ENCODE measurements at places on chromosomes 7 and 10.
A peak's percentile ranks its signal among the peaks of the same experiment; 100 is the strongest.

DNA sequence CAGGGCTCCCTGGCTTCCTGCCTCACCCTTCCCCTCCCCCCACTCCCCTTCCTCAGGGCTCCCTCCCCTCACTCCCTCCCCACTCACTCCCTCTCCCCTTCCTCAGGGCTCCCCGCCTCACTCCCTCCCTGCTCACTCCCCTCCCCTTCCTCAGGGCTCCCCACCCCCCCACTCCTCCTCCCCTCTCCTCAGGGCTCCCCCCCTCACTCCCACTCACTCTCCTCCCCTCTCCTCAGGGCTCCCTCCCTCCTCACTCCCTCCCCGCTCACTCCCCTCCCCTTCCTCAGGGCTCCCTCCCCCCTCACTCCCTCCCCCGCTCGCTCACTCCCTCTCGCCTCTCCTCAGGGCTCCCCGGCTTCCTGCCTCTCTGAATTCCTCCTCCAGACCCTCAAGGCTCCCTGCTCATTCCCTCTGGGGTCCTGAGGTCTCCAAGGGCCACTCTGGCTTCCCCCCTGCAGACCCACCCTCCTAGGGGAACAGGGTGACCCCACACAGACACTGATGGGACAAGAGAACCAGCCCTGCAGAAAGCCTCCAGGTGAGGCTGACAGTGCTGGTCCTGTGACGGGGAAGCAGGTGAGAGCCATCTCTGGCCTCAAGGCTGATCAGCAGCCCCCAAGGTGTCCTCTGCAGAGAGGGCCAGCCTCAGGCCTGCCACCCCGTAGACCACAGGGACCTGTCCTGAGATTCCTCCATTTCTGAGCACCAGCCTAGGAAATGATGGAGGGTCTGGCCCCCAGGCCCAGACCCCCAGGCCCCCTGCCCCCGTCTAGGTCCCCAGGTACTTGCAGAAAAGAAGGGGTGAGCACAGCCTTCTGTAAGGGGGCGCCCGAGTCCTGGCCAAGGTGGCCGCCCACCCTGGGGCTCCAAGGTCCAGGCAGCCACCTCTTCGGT, 47.2 kb downstream of the PWWP2B start:
- no peak for DNase-seq

GRCh38 chr7:96217147-96217546, 104.8 kb downstream of the SLC25A13 start:
- no peak for DNase-seq

DNA sequence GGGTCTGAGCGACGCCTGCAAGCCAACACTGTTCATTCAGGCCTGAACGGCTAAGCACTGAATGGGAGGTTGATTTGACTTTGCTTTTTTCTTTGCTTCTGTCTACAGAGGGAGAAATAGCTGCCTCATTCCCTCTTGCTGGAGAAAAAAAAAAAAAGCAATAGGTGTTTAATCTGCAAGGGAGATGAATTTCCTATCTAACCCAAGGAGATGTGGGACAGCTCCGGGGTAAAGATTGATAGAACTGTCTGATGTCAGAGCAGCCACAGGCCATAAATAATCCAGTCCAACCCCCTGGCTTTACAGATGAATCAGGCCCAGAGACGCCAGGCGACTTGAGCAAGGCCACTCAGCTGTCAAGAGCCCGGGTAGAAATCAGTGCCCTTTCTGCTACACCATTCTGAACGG, 168.0 kb downstream of the ARHGAP12 start:
- no peak for DNase-seq

- no peak for DNase-seq
Observed at GRCh38 chr10:92857904-92858514, 9.7 kb downstream of the EXOC6 start.

- DNase-seq, result no peak
Observed at GRCh38 chr10:110457851-110458250, 39.9 kb upstream of the DUSP5 start.

DNA sequence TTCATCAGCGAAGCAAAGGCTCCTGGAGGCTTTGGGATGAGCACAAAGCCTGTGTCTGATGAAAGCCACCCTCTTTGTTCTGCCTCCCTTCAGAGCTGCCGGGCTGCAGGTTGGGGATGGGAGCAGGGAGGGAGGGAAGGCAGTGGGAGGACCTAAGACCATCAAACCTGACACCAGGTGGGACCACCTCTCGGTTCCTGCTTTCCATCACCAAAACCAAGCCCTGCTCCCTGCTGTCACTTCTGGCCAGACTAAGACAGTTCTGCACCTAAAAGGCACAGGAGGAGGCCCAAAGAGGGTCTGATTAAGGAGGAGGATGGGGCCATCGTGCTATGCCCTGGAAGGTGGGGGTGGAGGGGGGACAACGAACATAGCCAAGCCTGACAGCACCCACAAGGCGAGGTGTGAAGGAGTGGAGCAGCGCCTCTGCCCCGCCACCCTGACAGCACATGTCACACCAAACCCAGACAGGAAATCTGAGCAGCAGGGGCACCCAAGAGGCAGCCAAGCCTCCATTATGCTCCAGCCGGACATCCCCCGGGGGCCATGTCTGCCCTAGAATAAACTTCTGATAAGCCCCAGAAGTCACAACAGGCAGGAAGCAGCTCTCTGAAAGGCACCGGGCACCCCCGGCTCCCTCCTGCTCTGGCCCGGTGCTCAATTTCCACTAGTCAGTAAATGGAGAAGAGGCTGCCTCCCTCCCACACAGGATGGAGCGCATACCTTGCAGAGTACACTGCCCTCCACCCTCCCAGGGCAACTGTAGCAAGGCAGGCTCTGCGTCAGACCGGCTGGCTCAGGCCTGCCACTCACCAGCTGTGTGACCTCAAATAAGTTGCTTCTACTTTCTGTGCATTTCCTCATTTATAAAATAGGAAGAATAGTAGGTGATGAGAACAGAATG, 48.9 kb downstream of the DLG5 start:
- no peak for DNase-seq

GRCh38 chr10:490256-490655, 199.2 kb downstream of the DIP2C start:
- no peak for DNase-seq

- DNase-seq, result no peak
Observed at GRCh38 chr7:155464948-155465739, 7.2 kb downstream of the EN2 start.

- no peak for DNase-seq
Observed at GRCh38 chr7:155963356-155963755, 151.1 kb upstream of the SHH start.

DNA sequence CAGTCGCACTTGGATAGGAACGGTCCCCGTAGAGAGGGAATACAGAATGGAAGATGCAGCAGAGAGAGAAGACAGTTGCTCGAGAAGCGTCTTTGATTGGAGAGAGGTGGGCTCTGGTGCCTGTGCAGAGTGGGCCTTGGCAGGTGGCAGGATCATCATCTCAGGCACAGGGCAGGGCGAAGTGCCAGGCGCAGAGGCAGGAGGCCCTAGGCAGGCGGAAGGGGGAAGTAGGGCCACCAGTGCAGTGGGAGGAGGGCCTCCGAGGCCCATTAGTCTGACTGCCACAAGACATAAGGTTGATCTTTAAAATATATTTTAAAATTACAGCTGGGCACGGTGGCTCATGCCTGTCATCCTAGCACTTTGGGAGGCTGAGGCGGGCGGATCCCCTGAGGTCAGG, 10.1 kb downstream of the CARD11 start:
- no peak for DNase-seq

DNA sequence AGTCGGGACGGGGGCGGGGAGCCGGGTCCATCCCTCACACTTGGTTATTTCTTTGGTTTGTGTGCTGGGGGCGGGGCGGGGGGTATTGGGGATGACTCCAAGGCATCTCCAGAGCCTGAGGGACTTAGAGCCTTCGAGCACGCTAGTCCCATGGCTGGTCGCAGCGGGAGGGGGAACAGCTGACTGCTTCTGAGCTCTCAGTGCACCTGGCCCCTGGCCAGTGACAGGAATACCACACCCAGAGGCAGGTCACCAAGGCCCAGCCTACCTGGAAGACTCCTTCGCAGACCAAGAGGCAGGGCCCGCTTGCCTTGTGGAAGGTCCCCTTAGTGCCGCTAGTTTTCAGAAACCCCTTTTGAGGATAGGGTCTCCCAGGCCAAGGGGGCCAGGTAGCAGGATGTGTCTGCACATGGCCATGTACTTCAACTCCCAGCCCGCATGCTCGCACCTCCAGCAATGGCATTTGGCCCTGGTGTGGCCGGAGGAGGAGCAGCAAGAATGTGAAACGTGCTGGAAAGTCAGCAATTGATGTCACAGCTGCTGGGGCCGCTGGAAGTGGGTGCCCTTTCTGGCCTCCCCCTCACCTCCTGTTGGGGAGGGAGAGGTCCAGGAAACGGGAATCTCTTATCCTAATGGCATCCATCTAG, 40.3 kb downstream of the AGAP3 start:
- DNase-seq, result no peak

- peak; percentile 30 for DNase-seq
Observed at GRCh38 chr10:24360282-24361127, 151.6 kb downstream of the KIAA1217 start.

DNA sequence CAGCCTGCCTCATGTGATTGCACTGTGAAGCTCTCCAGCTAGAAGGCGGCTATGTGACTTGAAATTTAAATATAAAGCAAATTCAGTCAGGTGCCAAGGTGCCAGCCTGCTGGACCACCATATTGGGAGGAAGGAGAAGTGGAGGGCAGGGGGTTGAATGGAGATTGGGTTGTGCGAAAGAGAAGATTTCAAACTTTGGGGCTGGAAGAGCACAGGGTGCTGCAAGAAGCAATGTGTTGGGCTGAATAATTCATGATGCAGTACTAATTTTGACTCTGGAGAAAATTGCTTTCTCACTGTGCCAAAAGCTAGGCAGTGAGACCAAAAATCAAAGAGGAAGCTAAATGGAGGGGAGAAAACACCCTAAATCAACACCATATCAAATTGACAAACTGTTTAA, 335.3 kb downstream of the NRG3 start:
- DNase-seq, result no peak

GRCh38 chr7:1111156-1111555, 23.2 kb downstream of the GPER1 start:
- DNase-seq, result no peak

DNA sequence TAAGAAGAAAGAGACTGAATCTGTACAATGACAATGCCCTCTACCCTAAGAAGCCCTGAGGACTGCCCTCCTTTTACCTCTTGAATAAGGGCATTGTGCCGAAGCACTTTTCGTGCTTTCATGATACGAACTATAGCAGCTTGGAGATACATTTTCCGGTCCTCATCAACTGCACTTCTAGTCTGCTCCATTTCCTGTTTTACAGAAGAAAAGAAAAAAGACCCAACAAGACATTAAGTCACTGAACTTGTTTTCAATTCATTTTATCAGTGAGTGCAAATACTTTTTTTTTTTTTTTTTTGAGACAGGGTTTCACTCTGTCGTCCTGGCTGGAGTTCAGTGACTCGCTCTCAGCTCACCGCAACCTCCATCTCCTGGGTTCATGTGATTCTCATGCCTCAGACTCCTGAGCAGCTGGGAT, 78.4 kb downstream of the CUL2 start:
- DNase-seq, result no peak

Data from stimulated activated CD4-positive, alpha-beta T cell treated with anti-CD3 and anti-CD28 coated beads, Interleukin-12 subunit alpha, Interleukin-12 subunit beta, amount 100 ng/mL, for 48 hours (primary cell).